NCI-H1092 treated with DMSO at 0.1 percent for 48 hours (cell line): ENCODE measurements at places on chromosomes 3 and 15.
A peak's percentile ranks its signal among the peaks of the same experiment; 100 is the strongest.

DNA sequence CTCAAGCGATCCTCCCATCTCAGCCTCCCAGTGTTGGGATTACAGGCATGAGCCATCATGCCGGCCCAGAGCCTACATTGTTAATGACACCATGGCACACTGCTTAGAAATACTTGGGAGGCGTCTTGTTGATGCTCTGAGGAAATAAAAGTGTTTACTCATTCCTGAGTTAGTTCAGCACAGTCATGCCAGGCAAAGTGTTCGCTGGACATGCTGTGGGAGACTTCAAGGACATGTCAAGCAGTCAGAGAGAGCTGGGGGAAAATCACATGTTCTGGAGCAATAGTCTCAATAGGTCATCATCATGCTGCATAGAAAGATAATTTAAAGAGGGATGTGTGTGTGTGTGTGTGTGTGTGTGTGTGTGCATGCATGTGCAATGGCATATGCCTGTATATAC lies 37.5 kb downstream of the TTC23 start:
- DNase-seq: no peak

GRCh38 chr3:40679290-40679689 lies 154.5 kb downstream of the ZNF621 start:
- no peak for DNase-seq

- DNase-seq: no peak
These were observed 50.5 kb upstream of the TEX264 start for GRCh38 chr3:51620543-51620942.

GRCh38 chr3:53836084-53836872 lies 9.9 kb downstream of the CHDH start:
- no peak for DNase-seq

DNA sequence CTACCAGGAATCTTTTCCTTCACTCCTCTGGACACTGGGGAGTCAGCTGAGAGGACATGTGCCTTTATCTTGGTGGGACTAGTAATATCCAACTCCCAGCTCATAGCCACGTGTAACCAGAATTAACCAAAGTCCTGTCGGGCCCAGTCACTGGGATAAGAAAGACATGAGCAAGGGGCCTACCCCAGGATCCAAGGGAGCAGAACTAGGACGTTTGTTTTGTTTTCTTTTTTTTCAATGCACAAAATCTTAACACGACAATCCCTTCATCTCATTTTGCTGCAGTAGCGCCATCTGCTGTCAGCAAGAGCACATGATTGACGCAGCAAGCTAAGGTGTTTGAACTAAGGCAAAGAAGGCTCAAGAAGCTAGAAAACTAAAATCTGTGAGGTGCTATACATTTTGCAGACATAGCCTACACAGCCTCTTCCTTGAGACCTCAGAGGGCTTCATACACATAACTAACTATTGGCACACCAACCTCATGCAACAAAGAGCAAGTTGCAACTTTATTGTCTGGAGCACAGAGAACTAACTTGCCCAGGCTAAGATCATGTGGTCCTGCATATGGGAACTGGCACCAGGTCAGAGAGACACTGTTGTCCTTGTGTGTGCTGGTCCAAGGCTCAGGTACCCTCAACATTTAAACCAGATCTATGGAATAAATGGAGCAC lies 43.6 kb downstream of the RLBP1 start:
- peak; percentile 32 for DNase-seq

DNA sequence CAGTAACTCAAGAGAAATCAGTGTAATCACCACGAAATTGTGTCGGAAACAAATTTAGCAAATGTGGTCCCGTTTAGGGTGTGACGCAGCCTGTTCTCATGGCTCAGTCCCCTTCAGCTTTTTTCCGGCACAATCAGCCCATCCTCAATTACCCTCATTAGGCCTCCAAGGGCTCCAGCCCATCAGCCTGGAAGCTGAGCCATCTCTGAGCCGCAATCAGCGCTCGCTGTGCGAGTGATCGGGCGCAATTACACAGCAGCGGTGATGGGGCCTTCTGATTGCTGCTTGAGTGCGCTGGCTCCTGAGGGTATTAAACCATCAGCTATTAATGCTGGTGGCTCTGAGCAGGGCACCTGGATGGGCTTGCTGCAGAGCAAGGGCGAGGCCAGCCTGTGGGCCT lies 55.6 kb downstream of the PLXNA1 start:
- no peak for DNase-seq
